ENCODE measurements at places on chromosomes 11 and 22.

DNA sequence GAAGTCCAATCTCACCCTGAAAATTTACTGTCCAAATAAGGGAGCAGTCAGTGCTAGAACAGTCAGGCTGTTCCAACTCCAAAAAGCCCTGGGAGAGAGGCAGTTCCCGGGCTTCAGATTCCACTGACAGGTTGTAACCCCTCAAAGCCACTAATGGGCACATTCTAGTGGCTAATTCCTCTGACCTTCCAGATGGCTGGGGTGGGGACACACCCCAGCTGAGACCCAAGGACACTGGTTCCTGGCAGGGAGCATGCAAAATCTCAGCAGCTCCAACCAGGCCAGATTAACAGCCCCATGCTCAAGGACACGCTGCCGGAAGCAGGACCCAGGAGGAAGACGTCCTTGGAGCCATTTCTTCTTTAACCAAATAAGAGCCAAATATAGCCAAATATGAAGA lies 92.7 kb downstream of the RPL27A start:
- peak overlapping the region; percentile 51 for H3K27ac ChIP-seq
- H3K4me1 ChIP-seq = peaks cover 81% of the 10 kb centered on the region
- DNase-seq = no peak
- no peaks in the 10 kb centered on the region for H3K27me3 ChIP-seq
- peaks cover 28% of the 10 kb centered on the region for H3K36me3 ChIP-seq

DNA sequence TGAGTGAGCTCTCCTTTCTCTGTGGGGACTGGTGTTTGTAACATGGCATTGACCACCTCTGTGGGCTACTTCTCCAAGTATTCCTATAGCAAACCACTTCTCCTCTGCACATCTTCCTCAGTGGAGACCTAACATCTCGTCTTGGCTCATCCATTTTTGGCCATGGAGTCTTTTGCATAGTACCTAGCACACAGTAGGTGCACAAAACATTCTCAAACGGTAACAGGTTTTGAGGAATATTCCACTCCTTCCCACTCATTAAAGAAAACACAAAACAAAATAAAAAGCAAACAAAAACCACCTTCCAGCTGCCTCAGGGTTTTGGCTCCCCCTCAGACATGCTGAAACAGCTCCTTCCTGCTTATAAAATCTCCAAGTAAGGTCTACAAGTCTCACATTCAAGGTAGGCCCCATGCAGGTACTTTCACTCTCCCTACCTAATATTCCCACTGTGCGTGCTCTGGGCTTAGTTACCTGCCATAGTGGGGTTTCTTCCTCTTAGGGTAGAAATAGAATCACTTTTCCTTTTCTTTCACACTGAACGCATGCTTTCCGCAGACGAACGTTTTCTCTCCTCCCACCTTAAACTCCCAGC lies 132.4 kb downstream of the RBFOX2 start:
- peak overlapping the region; percentile 53 for H3K4me3 ChIP-seq
- H3K4me1 ChIP-seq = peaks cover 82% of the 10 kb centered on the region
- H3K27ac ChIP-seq = no peak overlapping the region
- no peaks in the 10 kb centered on the region for H3K36me3 ChIP-seq

GRCh38 chr11:86954269-86955110 lies 705 bp downstream of the FZD4 start:
- DNase-seq = no peak
- H3K27ac ChIP-seq = peak overlapping the region; percentile 34
- peak overlapping the region; percentile 88 for H3K4me3 ChIP-seq

DNA sequence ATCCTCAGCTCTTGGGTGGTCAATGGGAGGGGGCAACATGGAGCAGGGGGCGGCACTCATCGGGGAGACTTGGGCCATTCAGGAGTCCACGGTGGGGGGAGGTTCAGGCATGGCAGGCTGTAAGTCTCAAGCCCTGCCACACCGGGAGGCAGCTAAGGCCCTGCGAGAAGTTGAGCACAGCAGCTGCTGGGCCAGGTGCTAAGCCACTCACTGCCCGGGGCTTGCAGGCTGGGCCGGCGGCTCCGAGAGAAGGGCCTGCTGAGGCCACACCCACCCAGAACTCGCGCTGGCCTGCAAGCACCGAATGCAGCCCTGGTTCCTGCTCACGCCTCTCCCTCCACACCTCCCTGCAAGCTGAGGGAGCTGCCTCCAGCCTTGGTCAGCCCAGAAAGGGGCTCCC lies 131.4 kb downstream of the OR4C45 start:
- no peak overlapping the region for H3K27ac ChIP-seq
- no peaks in the 10 kb centered on the region for H3K4me1 ChIP-seq
- no peak for DNase-seq
- no peaks in the 10 kb centered on the region for H3K27me3 ChIP-seq

DNA sequence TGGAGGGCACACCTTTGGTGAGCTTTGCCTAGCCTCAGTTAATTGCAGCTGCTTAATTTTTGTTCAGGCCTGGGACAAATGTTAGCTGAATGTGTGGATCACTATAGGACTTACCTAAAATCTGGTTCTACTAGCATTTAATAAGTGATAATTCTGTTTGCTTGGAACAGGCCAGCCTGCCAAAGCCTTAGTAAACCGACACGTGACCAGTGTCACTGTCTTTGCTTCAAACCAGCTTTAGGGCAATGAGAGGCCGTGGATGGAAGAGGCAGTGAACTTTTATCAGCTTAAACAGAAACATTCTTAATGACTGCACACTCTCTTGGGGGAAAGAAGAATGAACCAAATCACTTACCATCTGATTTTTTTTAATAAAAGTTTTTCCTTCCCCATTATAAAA lies 10.8 kb downstream of the PARVA start:
- peaks cover 71% of the 10 kb centered on the region for H3K4me1 ChIP-seq
- H3K4me3 ChIP-seq = no peak overlapping the region
- peak overlapping the region; percentile 35 for H3K27ac ChIP-seq
- peaks cover 31% of the 10 kb centered on the region for H3K36me3 ChIP-seq
- H3K27me3 ChIP-seq = no peaks in the 10 kb centered on the region

DNA sequence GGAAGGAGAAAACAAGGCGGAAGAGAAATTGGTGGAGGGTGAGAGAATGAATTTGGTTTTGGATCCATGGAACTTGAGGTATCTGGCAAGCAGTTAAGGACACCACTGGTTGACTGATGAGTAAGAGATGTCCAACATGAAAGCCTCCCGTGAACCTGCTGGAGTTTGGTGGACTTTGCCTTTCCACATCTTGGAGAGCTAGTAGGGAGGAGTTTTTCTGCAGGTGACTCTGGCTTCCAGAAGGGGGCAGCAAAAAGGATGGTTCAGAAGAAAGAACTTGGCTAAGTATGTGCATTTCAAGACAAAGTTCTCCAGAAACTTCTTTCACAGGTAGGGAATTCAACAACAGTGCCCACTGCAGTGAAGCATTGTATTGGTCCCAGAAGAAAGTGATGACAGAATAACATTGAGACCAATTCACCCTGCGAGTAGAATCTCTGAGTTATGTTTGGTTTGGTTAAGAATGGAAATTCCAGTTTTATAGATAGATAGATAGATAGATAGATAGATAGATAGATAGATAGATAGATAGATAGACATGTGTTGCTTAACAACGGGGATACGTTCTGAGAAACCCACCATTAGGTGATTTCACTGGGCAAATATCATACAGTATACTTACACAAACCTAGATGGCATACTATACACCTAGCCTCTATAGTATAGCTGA lies 28.5 kb downstream of the DCDC1 start:
- H3K36me3 ChIP-seq = no peaks in the 10 kb centered on the region
- H3K4me1 ChIP-seq = no peaks in the 10 kb centered on the region
- peaks cover 1% of the 10 kb centered on the region for H3K27me3 ChIP-seq
- H3K27ac ChIP-seq = no peak overlapping the region

DNA sequence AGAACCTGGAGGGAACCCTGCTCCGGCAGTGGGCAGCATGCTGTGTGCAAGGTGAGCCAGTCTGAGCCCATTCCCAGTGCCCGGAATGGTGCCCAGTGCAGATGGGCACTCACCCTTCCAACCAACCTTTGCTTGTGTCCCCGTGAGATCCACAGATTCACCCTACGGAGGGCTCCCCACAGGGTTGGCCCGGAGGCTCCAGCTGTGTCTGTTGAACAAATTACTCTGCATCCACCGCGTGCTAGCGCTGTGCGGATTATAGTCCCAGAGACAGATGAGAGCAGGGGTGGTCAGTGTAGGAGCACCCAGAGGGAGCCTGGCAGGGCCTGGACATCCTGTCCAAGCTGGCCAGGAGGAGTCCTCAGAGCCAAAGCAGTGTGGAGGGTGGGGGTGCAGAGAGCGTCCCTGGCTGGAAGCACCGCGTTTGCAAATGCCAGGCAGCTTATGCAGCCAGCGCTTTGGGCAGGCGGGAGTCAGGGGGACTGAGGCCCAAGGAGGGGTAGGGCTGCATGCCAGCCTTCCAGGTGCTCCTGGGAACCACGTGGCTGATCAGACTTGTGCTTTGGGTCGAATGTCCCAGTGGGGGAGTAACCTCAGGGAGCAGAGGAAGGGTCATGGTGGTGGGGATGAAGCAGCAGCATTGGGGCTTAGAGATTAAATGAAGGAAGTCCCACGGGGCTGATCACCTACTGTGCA lies 80.5 kb downstream of the KCNQ1 start:
- no peaks in the 10 kb centered on the region for H3K36me3 ChIP-seq
- H3K27me3 ChIP-seq = peaks cover 36% of the 10 kb centered on the region
- DNase-seq = no peak

- H3K4me1 ChIP-seq = peaks cover 6% of the 10 kb centered on the region
- no peak overlapping the region for H3K27ac ChIP-seq
- H3K36me3 ChIP-seq = no peaks in the 10 kb centered on the region
- H3K4me3 ChIP-seq = no peak overlapping the region
These were observed 35.0 kb upstream of the SORL1 start for GRCh38 chr11:121417055-121417551.

- no peak for DNase-seq
- peaks cover 1% of the 10 kb centered on the region for H3K27me3 ChIP-seq
- H3K4me1 ChIP-seq = no peaks in the 10 kb centered on the region
These were observed 11.0 kb downstream of the GLB1L2 start for GRCh38 chr11:134342572-134343340.

GRCh38 chr22:43583501-43583900 lies 171.7 kb downstream of the MPPED1 start:
- peaks cover 20% of the 10 kb centered on the region for H3K36me3 ChIP-seq
- H3K27me3 ChIP-seq = peaks cover 2% of the 10 kb centered on the region
- DNase-seq = no peak
- no peaks in the 10 kb centered on the region for H3K4me1 ChIP-seq

GRCh38 chr11:73156114-73156513 lies 14.0 kb upstream of the FCHSD2 start:
- H3K27me3 ChIP-seq = peaks cover 1% of the 10 kb centered on the region
- peaks cover 54% of the 10 kb centered on the region for H3K4me1 ChIP-seq
- H3K4me3 ChIP-seq = peak overlapping the region; percentile 33
- 0 out of 2 replicates have a peak, but pooled peaks cover 1% of the 10 kb centered on the region for H3K36me3 ChIP-seq

GRCh38 chr11:358129-358800 lies 11.0 kb upstream of the B4GALNT4 start:
- H3K27ac ChIP-seq = no peak overlapping the region
- H3K27me3 ChIP-seq = peaks cover 3% of the 10 kb centered on the region
- no peaks in the 10 kb centered on the region for H3K36me3 ChIP-seq
- no peak for DNase-seq
- H3K4me1 ChIP-seq = peaks cover 22% of the 10 kb centered on the region
- no peak overlapping the region for H3K4me3 ChIP-seq

DNA sequence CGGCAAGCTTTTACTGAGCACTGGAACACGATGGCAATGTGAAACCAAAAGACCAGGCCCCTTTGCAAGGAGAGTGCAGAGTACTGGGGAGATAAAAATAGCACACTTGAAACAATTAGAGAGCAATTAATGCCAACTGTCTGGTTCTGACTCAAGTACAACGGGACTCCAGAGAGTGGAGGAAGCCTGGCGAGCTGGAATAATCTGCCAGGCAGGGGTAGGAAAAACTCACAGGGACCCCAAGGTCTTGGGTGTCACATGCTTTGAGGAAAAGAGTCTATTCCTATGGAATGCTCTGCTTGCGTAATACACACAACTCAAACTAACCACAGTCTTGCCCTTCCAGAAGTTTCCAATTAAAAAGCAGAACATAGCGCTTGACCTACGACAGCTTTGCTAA lies 113.0 kb upstream of the CLMP start:
- DNase-seq = peak; percentile 64
- peak overlapping the region; percentile 77 for H3K27ac ChIP-seq
- peaks cover 4% of the 10 kb centered on the region for H3K27me3 ChIP-seq
- peaks cover 35% of the 10 kb centered on the region for H3K4me1 ChIP-seq

DNA sequence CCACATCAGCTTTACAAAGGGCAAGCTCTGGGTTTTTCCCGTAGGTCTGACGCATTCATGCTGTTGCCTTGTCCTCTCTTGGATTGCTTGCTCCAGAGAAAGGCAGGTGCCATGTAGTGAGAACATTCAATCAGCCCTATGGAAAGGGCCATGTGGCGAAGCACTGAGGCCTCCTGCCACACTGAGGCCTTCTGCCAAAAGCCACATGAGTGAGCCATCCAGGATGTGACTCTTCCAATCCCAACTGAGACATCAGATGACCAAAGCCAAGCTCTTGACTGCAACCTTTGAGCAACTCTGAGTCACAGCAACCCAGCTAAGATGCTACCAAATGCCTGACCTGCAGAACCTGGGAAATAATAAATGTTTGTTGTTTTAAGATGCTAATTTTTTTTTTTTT lies 9.0 kb upstream of the PANX3 start:
- peak overlapping the region; percentile 14 for H3K27ac ChIP-seq
- DNase-seq = peak; percentile 73
- peaks cover 3% of the 10 kb centered on the region for H3K27me3 ChIP-seq
- H3K4me1 ChIP-seq = peaks cover 28% of the 10 kb centered on the region

GRCh38 chr11:115300660-115301428 lies 203.4 kb downstream of the CADM1 start:
- no peaks in the 10 kb centered on the region for H3K27me3 ChIP-seq
- DNase-seq = no peak
- no peaks in the 10 kb centered on the region for H3K4me1 ChIP-seq
- no peak overlapping the region for H3K27ac ChIP-seq

GRCh38 chr11:104164028-104164520 lies at the start of gene PDGFD:
Gene PDGFD, minus strand, starts transcription at chr11:104164147.
- H3K36me3 ChIP-seq = no peaks in the 10 kb centered on the region
- no peaks in the 10 kb centered on the region for H3K27me3 ChIP-seq
- H3K4me3 ChIP-seq = peak within 1 kb of the TSS; percentile 91
- H3K4me1 ChIP-seq = peaks cover 11% of the 10 kb centered on the region
- peak; percentile 10 for DNase-seq

GRCh38 chr11:113647856-113648255 lies 58.3 kb downstream of the TMPRSS5 start:
- H3K27me3 ChIP-seq = no peaks in the 10 kb centered on the region
- H3K4me3 ChIP-seq = no peak overlapping the region
- H3K27ac ChIP-seq = no peak overlapping the region
- H3K36me3 ChIP-seq = no peaks in the 10 kb centered on the region
- no peaks in the 10 kb centered on the region for H3K4me1 ChIP-seq
- DNase-seq = no peak

DNA sequence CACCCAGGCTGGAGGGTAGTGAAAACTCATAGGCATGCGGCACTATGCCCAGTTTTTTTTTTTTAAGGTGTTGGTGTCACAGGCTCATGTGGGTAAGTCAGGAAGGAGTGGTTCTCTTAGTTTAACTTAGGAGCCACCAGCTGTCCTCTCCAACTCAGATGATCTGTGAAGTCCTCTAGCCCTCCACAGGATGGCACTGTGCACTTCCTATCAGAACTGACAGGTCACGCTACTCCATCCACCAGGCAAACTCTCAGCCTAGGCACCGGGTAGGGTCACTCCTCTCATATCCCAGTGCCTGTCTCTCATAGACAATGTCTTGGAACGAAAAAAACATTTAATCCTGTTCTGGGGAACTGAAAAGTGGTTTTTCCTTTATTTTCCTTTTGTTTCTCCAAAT lies 16.5 kb downstream of the NAP1L4 start:
- DNase-seq = peak; percentile 13
- no peaks in the 10 kb centered on the region for H3K27me3 ChIP-seq
- peaks cover 16% of the 10 kb centered on the region for H3K36me3 ChIP-seq
- H3K27ac ChIP-seq = peak overlapping the region; percentile 10
- H3K4me3 ChIP-seq = no peak overlapping the region

GRCh38 chr22:40346185-40347118 lies at the start of gene ADSL:
Gene ADSL, plus strand, starts transcription at chr22:40346500. Its CDS starts 59 bp downstream, at chr22:40346559.
- peak within 1 kb of the TSS; percentile 100 for H3K4me3 ChIP-seq
- peaks cover 9% of the 10 kb centered on the region for H3K36me3 ChIP-seq
- DNase-seq = peak; percentile 78
- peaks cover 21% of the 10 kb centered on the region for H3K4me1 ChIP-seq

All from HFFc6 (cell line).